ENCODE measurements at places on chromosomes 7 and 10. TPM values are rescaled to one million over a fixed set of nuclear protein-coding genes. Genes with fewer than 3 reads are reported as not detected.
A peak's percentile ranks its signal among the peaks of the same experiment; 100 is the strongest.

SFTPA1 gene
- not detected for total RNA-seq

DNA sequence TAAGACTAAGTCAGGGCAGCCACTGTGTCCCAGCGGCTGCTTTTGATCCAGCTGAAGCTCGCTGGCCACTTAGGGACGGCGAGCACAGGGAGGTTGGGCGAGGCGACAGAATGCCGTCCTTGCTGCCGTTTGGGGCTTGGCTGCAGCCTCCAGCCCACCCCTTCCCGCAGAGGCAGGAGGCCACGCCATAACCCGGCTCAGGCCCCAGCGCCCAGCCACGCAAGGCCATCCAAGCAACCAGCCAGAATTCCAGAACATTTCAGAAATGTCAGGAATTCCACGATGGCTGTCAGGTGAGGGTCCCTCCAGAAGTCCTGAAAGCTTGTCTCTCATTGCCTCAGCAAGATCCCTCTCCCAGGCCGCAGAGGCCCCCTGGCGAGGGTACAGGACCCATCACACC is 479.1 kb upstream of the FOXK1 start:
- no peaks in the 10 kb centered on the region for H3K27me3 ChIP-seq
- H3K36me3 ChIP-seq: no peaks in the 10 kb centered on the region
- H3K4me1 ChIP-seq: no peaks in the 10 kb centered on the region
- DNase-seq: no peak
- no peak overlapping the region for H3K4me3 ChIP-seq
- H3K27ac ChIP-seq: no peak overlapping the region

LIPJ gene
- total RNA-seq: 0.17 TPM

GRCh38 chr10:11218395-11218794 is 200.7 kb downstream of the CELF2 start:
- H3K36me3 ChIP-seq: peaks cover 62% of the 10 kb centered on the region
- H3K27me3 ChIP-seq: no peaks in the 10 kb centered on the region
- no peak for DNase-seq

DNA sequence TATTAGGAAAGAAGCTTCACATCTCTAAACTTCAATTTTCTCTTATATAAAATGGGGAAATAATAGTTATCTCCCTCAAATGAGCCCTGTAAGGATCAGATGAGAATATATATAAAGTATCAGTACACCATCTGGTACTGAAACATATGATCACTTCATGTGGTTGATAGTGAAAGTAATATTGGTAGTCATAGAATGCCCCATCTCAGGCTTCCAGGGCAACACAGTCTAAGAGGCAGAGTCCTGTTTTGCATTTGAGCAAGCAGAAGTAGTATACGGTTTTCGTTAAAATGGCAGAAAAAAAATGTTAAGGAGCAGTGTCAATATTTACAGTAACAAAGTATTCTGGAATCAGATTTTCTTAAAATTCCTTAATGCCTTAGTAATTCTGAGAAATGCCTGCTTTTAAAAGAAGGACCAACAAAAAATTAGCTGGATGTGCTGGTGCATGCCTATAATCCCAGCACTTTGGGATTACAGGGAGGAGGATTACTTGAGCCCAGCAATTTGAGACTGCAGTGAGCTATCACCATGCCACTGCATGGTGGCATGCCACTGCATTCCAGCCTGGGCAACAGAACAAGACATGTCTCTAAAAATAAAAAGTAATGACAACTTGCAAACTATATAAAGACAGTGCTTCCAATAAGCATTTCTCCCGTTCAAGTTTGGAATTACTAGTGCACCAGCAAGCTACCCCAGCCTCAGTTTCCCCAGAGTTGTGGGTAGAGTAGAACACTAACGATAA is 19.8 kb downstream of the KBTBD2 start:
- no peaks in the 10 kb centered on the region for H3K27me3 ChIP-seq
- H3K27ac ChIP-seq: no peak overlapping the region
- H3K4me1 ChIP-seq: peaks cover 8% of the 10 kb centered on the region
- no peak for DNase-seq
- peaks cover 59% of the 10 kb centered on the region for H3K36me3 ChIP-seq
- H3K4me3 ChIP-seq: no peak overlapping the region

- DNase-seq: no peak
- H3K4me1 ChIP-seq: no peaks in the 10 kb centered on the region
- no peak overlapping the region for H3K4me3 ChIP-seq
- no peak overlapping the region for H3K27ac ChIP-seq
- peaks cover 4% of the 10 kb centered on the region for H3K27me3 ChIP-seq
Observed at GRCh38 chr10:113103131-113103840, 153.2 kb downstream of the TCF7L2 start.

GRCh38 chr10:55641601-55642000 is 719.5 kb downstream of the ZWINT start:
- H3K4me3 ChIP-seq: no peak overlapping the region
- no peaks in the 10 kb centered on the region for H3K36me3 ChIP-seq
- H3K27ac ChIP-seq: no peak overlapping the region

DNA sequence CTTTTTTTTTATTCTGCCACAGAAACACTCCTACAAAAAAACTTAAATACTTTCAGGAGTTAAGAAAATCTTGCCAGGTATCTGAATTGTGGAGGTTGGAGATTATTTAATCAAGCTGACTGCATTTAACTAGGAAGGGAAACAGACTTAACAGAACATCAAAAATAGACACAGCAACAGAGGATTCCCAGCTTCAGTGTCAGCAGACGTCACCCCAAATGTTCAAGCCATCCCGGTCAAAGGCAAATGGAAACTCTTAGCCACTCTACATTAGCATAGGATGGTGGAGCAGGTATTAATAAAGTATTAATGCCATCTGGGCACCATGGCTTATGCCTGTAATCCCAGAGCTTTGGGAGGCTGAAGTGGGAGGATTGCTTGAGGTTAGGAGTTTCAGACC is 139.7 kb upstream of the SVIL start:
- H3K27ac ChIP-seq: no peak overlapping the region
- peaks cover 7% of the 10 kb centered on the region for H3K27me3 ChIP-seq
- H3K4me1 ChIP-seq: peaks cover 7% of the 10 kb centered on the region
- no peak for DNase-seq
- H3K36me3 ChIP-seq: peaks cover 2% of the 10 kb centered on the region
- no peak overlapping the region for H3K4me3 ChIP-seq

DNA sequence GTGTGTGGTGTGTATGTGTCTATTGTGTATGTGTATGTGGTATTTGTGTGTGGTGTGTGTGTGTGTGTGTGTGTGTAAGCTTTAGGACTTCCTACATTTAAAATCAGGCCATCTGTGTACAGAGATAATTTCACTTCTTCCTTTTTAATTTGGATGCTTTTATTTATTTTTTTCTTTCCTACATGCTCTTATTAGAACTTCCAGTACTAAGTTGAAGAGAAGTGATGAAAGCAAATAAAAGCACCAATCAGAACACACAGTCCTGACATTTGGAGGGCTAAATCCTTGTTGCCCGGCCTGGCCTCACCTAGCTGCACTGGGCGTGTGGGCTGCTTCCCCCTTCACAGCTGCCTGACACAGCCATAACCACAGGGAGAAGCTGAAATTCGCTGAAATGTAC is 3.8 kb upstream of the MRC1 start:
- H3K4me3 ChIP-seq: no peak overlapping the region
- H3K27ac ChIP-seq: no peak overlapping the region
- peaks cover 2% of the 10 kb centered on the region for H3K36me3 ChIP-seq
- peaks cover 4% of the 10 kb centered on the region for H3K4me1 ChIP-seq
- DNase-seq: no peak

PODXL gene
- total RNA-seq: 1.5 TPM

DNA sequence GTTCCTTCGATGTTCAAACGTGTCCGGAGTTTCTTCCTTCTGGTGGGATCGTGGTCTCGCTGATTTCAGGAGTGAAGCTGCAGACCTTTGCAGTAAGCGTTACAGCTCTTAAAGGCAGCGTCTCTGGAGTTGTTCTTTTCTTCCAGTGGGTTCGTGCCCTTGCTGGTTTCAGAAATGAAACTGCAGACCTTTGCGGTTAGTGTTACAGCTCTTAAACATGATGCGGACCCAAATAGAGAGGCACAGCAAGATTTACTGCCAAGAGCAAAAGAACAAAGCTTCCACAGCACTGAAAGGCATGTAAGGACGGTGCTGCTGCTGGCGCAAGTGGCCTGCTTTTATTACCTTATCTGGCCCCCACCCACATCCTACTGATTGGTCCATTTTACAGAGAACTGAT is 931.4 kb downstream of the IPMK start:
- no peak overlapping the region for H3K4me3 ChIP-seq
- no peaks in the 10 kb centered on the region for H3K4me1 ChIP-seq
- H3K27ac ChIP-seq: no peak overlapping the region
- no peaks in the 10 kb centered on the region for H3K36me3 ChIP-seq
- DNase-seq: no peak
- no peaks in the 10 kb centered on the region for H3K27me3 ChIP-seq

AS3MT gene
- 1.1 TPM for total RNA-seq

GRCh38 chr10:6299234-6299633 is 96.5 kb downstream of the PFKFB3 start:
- H3K36me3 ChIP-seq: peaks cover 39% of the 10 kb centered on the region
- no peaks in the 10 kb centered on the region for H3K27me3 ChIP-seq
- no peak for DNase-seq

DNA sequence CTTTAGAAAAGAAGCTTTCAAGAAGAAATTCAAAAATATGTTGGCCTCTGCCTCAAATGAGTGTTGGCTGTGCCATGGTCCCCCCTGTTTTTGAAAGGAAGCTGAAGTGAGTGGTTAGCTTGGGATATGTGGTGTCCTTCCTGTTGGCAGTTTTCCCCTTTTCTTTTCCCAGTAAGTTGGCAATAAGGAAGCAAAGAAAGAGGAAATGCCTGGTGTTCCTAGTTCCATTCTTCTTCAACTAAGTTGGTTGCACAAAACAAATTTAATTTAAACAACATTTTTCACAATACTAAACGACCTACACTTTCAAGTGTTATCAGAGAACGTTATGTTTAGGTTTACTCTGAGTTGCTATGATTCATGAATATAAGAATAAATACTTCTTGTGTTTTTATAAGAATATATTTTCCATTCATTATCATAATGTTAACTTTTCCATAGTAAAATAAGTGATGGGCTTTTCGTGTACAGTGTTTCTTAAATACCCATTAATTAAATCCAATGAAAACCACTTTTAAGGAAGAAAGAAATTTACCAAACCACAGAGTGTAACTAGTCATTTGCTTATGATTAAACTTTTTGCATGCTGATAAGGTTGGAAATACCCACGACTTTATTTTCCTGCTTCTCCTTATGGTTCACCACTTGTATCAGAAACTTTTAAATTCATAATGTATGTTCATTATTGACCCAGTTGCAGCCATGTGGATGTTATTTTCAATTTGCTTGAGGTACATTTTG is 7.7 kb downstream of the HDAC9 start:
- no peak overlapping the region for H3K27ac ChIP-seq
- no peak for DNase-seq
- no peaks in the 10 kb centered on the region for H3K27me3 ChIP-seq
- no peaks in the 10 kb centered on the region for H3K4me1 ChIP-seq
- no peaks in the 10 kb centered on the region for H3K36me3 ChIP-seq

DNA sequence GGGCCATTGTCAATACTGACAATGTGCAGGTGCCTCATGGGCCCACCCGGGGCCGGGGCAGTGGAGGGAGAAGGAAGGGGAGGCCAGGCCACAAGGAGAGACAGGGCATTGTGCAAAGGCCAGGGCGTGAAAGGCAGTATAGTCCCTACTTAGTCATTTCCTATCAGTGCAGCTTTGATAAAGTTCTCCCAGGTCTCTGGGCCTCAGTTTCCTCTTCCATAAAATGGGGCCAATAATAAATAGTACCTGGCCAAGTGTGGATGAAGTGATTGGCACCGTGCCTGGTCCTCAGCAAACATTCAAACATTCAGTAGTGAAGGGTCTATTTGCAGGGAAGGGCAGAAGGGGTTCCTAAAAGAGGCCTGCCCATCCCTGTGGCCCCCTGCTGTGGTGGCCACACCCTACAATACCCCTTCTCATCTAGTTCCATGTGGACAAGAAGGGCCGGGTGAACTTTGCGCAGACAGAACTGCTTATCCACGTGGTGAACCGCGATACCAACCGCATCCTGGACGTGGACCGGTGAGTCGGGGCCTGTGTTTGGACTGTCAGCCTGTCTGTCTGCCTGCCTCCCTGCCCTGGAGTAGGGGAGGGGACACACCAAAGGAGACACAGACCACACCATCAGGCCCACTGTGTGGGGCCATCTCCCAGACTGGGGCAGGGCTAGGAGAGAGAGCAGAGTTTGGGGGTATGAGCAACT is 36.9 kb upstream of the VSIR start:
- H3K36me3 ChIP-seq: no peaks in the 10 kb centered on the region
- peaks cover 2% of the 10 kb centered on the region for H3K27me3 ChIP-seq
- H3K4me3 ChIP-seq: no peak overlapping the region
- H3K4me1 ChIP-seq: peaks cover 6% of the 10 kb centered on the region

VKORC1L1 gene
- 10.9 TPM for total RNA-seq

DNA sequence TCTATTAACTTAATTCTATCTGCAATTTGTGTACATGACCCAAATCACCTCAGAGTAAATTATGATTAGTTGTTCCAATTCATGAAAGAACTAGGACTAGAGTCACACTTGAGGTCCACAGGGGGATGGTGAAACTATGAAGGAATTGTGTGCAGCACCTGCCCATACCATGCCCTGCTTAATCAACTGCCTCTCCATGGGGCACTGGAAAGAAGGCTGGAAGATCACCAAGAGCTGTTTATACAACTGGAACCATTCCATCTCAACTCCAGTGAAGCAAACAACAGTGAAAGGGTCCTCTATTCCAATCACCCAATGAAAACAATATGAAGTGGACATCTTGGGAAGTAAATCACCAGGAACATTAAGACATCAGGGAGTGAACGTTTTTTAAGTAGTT is 98.7 kb upstream of the SEMA3D start:
- H3K4me1 ChIP-seq: no peaks in the 10 kb centered on the region
- no peak overlapping the region for H3K27ac ChIP-seq
- no peaks in the 10 kb centered on the region for H3K36me3 ChIP-seq
- H3K4me3 ChIP-seq: no peak overlapping the region

CYP26A1 gene
- 0.31 TPM for total RNA-seq

- H3K36me3 ChIP-seq: no peaks in the 10 kb centered on the region
- no peak overlapping the region for H3K27ac ChIP-seq
- H3K4me1 ChIP-seq: peaks cover 4% of the 10 kb centered on the region
- H3K27me3 ChIP-seq: no peaks in the 10 kb centered on the region
- peak; percentile 7 for DNase-seq
Observed at GRCh38 chr7:493661-494251, 25.9 kb downstream of the PDGFA start.

GRCh38 chr10:7819121-7819460 is 786 bp downstream of the TAF3 start:
- H3K4me3 ChIP-seq: peak overlapping the region; percentile 92
- peaks cover 5% of the 10 kb centered on the region for H3K27me3 ChIP-seq
- peaks cover 3% of the 10 kb centered on the region for H3K36me3 ChIP-seq
- H3K4me1 ChIP-seq: peaks cover 16% of the 10 kb centered on the region
- DNase-seq: no peak

- H3K4me3 ChIP-seq: no peak overlapping the region
- H3K27ac ChIP-seq: no peak overlapping the region
- peaks cover 4% of the 10 kb centered on the region for H3K4me1 ChIP-seq
- DNase-seq: no peak
- H3K27me3 ChIP-seq: no peaks in the 10 kb centered on the region
Observed at GRCh38 chr10:72175149-72175548, 40.7 kb upstream of the ANAPC16 start.

NPY4R2 gene
- not detected for total RNA-seq

MBL2 gene
- total RNA-seq: not detected

NCF1 gene
- 3.8 TPM for total RNA-seq

- peaks cover 40% of the 10 kb centered on the region for H3K36me3 ChIP-seq
- peaks cover 53% of the 10 kb centered on the region for H3K4me1 ChIP-seq
- H3K4me3 ChIP-seq: peak overlapping the region; percentile 83
- DNase-seq: no peak
- H3K27me3 ChIP-seq: no peaks in the 10 kb centered on the region
Observed at GRCh38 chr10:119518176-119518575, 24.3 kb downstream of the RGS10 start.

GRCh38 chr10:67225226-67225625 is 299.4 kb downstream of the LRRTM3 start:
- H3K36me3 ChIP-seq: no peaks in the 10 kb centered on the region
- H3K4me1 ChIP-seq: no peaks in the 10 kb centered on the region
- H3K27me3 ChIP-seq: peaks cover 7% of the 10 kb centered on the region
- DNase-seq: no peak

Data from activated naive CD8-positive, alpha-beta T cell treated with anti-CD3 and anti-CD28 coated beads, Interleukin-2, amount 10 ng/mL, durations not matched to agents 7 days and 5 days (primary cell).